ENCODE measurements at places on chromosomes 2 and 18.

DNA sequence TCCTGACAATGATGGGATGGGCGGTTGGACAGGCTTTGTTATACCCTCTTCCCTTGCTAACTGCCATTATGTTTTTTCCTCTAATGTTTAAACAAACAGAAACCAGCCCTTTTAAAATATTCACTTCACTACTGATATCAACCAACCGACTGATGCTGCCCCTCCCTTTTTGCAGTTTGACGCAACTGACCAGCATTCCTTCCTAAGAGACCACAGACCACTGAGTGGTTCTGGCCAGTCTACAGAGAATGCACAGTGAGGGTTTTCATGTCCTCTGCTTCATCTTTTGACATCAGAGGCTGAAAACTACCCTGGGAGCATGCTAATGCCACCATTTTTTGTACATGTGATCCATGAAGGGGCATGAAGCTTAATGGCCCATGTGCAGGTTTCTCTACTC, 85.3 kb downstream of the CYP26B1 start:
- no peak for DNase-seq

DNA sequence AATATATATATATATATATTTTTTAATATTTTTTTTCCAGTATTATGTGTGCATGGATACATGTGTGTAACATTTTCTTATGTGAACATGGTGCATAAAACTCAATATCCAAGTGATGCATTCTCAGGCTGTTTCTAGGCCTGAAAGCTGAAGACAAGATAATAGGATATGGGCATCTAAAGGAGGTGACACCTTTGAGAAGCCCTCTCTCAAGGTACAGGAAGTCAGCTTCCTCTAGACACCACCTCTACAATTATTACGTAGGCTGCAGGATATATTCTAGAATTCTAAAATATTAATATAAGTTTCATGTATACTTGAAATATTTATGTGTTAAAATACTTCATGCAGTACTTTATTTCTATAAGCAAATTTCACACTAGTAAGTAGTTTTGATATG, 327.5 kb downstream of the PTPRM start:
- DNase-seq: no peak

DNA sequence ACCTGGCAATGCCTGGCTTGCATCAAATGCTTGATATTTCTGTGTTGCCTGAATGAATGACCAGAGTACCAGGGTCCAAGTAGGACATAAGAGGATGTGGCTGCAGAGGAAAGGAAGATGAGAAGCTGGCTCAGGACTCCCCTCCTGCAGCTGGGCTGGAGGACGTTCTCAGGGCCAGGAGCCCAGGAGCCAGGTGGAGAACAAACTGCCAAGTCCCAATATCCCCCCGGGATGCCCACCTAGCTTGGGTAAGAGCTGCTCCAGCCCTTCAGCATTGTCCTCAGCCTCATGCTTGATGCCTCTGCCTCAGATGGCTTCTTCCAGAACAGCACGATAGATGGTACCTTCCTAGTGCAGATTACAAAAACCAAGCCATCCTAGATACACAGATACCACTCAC, 8.6 kb upstream of the ATP6V1B1 start:
- no peak for DNase-seq

- no peak for DNase-seq
These were observed 19.1 kb downstream of the CHRNA1 start for GRCh38 chr2:174745142-174745541.

- DNase-seq: no peak
These were observed 898.3 kb downstream of the CPS1 start for GRCh38 chr2:211454679-211455078.
